GM12878 (cell line): ENCODE measurements at places on chromosomes 6 and 20. TPM values are rescaled to one million over a fixed set of nuclear protein-coding genes. Genes with fewer than 3 reads are reported as not detected.

SLC17A9 gene
- total RNA-seq = 60.2 and 74.1 TPM in 2 replicates

SALL4 gene
- 0.08 and 0.23 TPM in 2 replicates for total RNA-seq

SMOC2 gene
- 0.10 and 0.11 TPM in 2 replicates for total RNA-seq

DNA sequence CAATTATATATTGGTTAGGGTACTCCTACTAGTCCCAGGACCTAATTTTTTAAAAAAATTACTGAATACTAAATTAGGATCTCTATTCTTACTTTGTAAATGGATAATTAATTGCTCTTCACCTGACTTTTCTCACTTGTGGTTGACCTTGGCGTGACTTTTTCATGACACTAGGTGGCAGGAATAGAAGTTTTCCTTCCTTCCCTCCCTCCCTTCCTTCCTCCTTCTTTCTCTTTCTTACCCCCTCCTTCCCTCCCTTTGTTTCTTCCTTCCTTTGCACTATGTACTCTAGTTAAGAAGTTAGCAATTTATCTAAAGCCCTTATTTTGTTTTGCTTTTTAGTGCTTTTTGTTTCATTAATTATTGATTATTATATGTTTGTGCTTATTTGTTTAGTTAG lies 20.4 kb upstream of the HBS1L start:
- no peak for DNase-seq

- DNase-seq = no peak
Measured at GRCh38 chr20:51747182-51747911, 20.8 kb downstream of the ATP9A start.

DNA sequence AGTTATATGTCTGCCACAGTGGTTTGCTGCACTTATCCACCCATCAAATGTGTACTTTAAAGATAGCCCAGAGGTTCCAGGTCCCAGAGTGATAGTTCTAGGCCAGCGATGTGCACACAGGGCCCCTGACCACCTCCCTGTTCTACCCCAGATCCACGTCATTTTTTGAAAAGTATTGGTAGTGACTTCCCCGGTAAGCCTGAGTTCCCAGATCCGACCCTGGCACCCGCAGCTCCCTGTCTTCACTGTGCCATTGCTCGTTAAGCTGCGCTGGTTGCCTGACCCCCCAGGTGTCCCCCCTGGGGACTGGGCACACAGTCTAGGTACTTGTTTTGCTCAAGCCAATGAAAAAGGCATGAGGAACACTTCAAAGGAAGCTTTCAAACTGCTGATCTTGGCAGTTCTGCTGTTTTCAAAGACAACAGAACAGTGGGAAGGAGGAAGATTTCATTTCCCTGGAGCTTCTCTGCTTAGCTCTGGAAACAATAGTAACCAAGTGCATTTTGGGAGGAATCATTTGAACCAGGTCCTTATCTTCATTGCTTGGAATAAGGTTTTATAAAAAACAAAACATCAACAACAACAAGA lies 116.3 kb upstream of the TAB2 start:
- no peak for DNase-seq

DNA sequence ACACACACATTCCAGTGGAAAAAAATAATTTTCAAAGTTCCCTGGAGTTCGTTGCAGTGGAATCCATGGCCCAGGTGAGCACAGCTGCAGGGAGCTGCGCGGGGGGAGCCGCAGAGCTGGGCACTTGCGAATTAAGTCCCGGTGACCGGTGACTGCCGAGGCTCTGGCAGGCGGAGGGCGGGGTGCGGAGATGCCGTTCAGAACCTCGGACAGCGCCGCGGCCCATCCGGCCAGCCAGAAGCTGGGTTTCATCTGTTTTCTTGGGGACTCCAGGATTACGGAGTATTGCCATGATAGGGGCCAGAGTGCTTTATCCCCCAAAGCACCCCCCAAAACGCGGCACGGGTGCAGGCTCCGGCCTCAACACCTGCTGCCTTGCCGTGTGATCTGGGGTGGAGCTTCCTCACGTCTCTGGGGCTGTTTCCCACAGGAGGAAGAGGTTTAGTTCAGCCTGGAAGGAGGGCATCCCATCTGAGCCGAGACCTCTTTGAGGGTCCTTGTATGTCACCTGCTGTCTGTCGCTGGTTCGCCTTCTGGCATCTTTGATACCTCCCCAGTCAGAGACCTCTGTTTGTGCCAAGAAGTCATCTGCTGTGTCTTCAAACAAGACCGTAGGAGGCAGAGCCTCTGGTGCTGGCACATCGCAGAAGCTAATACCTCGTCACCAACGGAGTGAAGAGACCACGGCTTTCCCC lies 99.4 kb downstream of the YTHDF1 start:
- no peak for DNase-seq

GRCh38 chr20:59682603-59683002 lies 78.3 kb downstream of the PHACTR3 start:
- no peak for DNase-seq

DNA sequence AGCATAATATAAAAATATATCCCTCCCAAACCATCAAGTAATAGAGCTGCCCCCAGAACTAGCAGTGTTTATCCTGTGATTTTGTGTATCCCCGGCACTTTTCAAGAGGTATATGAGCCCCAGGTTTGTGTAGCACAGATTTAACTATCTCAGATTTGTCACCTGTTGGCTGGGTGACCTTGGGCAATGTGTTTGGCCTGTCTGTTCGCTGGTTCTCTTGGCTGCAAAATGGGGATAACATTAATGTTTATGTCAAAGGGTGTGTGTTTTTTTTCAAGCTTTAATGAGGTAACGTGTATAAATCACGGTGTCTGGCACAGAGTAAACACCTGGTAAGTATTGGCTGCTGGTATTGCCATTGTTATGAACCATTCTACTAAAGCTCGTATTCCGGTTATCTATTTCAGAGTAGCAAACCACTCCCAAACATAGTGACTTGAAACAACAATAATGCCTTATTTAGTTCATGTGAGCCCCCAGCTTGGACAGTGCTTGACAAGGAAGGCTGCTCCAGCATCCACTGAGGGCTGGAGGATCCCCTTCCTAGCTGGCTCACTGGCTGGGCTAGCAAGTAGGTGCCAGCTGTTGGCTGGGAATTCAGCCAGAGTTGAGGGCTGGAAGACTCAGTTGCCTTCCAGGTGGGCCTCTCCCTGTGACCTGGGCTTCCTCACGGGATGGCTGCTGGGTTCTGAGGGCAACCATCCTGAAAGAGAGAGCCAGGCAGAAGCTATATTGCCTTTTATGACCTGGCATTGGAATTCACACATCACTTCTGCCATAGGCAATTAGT lies 36.2 kb downstream of the PDRG1 start:
- no peak for DNase-seq

GRCh38 chr6:143733510-143733909 lies 55.7 kb downstream of the PHACTR2 start:
- no peak for DNase-seq

DNA sequence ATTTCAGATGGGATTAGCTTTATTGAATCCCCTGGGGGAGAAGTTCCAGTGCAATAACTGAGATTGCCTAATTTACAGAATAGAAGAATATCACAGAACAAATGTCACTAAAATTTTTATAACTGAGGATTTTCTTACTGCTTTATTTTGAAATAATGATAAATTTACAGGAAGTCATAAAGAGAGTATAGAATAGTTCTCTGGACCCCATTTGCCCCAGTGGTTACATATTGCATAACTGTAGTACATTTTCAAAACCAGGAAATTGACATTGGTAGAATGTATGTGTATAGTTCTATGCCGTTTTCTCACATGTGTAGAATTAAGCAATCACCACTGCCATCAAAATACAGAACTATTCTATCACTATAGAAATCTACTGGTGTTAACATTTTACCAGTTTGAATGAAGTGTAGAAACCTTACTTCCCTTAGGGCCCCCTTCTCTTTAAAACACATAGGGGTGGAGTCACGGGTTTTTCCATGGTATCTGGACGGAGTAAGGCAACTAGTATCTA lies 18.3 kb downstream of the KIF6 start:
- DNase-seq = no peak

DNA sequence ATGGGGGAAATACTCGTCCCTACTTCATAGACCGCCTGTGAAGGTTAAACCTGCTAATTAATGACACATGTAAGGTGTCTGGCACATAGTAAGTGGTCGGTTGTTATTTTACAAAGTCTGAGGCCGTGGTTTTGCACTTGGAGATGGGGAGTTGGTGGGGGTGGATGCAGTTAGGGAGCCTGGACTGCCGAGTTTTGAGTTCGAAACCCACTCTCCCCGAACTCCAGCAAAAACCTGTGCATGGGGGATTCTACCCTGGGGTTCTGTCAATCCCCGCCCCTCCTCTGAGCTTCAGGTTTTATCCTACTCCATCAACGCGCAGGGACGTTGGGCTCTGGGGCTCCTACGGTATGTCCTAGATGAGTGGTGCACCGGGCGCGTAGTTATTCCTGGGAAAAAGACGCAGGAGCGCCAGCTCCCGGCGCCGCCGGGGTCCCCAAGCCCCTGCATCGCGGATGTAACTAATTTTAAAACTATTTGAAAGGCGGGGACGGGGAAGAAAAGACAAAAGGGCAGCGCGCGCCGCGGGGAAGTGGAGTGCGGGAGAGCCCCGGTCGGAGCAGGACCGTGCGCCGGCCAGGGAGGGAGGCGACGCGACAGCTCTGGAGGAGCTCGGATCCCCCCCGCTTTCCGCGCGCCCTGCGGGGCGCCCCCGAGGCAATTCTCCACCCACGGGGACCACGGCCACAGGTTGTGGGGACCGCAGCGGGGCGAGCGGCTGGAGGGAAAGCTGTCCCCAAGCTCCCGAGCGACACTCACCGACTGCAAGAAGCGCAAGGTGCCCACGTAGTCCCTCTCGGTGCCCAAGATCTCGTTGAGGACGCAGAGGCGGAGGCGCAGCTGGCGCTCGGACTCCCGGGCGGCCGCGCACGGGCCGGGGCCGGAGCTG lies 672 bp downstream of the PREX1 start:
- DNase-seq = no peak

DNA sequence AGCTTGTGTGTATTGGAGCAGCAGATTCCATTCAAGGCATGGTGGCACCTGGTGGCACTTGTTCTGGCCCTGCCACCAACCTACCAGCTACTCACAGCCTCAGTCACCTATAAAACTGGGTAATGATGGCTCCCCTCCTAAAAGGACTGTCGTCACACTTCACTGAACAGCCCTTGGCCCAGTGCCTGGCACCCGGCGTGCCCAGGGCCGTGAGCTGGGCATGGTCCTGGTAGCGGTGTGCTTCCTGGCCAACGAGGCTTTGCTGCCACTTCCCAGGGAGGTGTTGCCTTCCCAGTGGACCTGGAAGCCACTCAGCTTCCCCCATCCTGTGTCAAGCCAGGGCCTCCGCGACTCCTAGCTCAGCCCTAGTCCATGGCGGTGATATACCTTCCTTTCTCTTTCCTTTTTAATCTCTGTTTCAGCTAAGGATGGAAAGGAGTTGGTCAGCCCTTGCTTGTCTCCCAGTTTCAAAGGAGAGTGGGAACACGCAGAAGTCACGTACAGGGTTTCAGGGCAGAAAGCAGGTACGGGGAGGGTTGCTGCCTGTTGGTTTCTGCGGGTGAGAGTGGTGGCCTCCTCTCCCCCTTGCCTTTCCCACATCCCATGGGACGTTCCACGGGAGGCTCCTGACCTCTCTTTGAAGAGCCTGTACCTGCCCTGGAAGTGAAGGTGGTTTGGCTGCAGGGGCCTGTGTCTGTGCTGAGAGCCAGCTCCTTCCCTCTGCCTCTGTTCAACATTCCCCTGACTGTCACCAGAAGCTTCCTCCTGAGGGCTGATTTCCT lies 25.5 kb downstream of the ENTPD6 start:
- DNase-seq = no peak

DNA sequence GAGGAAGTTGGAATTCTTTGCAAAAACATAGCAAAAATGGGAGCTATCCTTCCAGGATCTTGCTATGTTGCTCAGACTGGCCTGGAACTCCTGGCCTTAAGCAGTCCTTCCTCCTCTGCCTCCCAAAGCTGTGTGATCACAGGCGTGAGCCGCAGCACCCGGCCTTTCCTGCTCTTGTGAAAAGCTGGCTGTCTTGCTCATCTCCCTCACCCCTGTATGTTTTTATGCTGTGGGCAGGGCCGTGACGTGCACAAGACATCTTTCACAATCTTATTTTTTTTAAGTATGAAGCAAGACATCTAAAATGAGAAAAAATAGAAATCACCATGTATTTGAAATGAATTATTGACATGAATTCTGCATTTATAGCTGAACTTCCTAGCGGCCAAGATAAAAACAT lies 110.4 kb downstream of the SAMD5 start:
- DNase-seq = no peak

DNA sequence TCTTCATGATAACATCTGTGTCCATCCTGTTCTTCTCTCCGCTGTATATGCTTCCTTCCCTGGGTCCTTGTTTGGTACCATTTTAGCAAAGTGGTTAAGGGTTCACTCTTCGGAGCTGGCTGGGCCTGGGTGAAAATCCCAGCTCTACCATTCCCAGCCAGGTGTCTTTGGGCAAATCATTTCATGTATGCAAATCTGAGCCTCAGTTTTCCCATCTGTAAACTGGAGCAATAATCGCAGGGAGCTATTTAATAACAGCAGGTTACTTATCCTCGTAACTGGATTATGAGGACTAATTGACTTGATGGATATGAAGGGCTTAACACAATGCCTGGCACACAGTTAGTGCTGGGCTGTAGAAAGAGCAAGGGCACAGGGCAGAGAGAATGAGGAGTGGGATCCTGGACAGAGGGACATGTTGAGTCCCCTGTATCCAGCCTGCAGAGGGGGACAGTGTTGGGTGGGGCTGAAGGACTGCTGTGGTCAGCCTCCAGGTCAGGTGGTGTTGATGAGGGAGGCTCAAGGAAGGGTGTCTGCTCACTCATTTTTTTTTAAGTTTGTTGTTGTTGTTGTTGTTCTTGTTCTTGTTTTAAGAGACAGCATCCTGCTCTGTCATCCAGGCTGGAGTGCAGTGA lies 44.3 kb upstream of the FAM83D start:
- no peak for DNase-seq

- no peak for DNase-seq
Measured at GRCh38 chr6:68652117-68652536, 17.0 kb downstream of the ADGRB3 start.

- DNase-seq = no peak
Measured at GRCh38 chr20:37781626-37782025, 87.8 kb downstream of the CTNNBL1 start.

GRCh38 chr6:26233649-26234420 lies 131.2 kb upstream of the BTN3A2 start:
- peak; percentile 75 for DNase-seq

DNA sequence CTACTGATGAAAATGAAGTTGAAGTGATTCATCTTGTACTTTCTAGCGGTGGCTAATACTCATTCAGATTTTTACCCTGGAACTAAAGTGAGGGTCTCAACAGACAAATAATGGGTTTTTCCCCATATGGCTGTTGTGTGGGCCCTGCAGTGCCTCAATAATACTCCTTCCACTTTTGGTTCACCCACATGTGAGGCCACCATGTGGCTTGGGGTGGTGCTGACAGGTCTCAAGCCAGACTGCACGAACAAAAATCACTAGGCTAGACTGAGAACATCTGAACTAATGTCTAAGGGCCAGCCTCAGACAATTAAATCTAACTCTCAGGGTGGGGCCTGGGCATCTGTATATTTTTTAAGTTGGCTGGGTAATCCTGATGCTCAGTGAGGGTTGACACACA lies 7.9 kb upstream of the COL12A1 start:
- DNase-seq = no peak
